Stimulated activated CD4-positive, alpha-beta T cell treated with anti-CD3 and anti-CD28 coated beads, Interleukin-2, amount 100 ng/mL, for 24 hours (primary cell): ENCODE measurements at places on chromosomes 4 and X.
A peak's percentile ranks its signal among the peaks of the same experiment; 100 is the strongest.

DNA sequence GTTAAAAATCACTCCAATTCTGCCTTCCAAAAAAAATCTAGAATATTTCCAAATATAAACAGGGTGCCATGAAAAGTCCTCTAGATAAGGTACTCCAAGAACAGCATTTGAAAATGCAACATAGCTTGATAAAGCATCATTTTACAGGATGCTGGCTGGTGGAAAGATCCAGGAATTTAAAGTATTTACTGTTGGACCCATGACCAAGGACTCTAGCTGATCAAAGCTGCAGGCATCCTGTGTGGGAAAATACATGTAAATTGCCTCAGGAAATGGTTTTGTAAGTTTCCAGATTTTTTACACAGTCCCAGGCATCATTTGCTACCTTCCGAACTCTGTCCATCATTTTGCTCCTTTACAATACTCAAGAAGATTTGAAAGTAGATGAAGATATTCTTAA is 164.4 kb downstream of the GRIA3 start:
- no peak for DNase-seq

DNA sequence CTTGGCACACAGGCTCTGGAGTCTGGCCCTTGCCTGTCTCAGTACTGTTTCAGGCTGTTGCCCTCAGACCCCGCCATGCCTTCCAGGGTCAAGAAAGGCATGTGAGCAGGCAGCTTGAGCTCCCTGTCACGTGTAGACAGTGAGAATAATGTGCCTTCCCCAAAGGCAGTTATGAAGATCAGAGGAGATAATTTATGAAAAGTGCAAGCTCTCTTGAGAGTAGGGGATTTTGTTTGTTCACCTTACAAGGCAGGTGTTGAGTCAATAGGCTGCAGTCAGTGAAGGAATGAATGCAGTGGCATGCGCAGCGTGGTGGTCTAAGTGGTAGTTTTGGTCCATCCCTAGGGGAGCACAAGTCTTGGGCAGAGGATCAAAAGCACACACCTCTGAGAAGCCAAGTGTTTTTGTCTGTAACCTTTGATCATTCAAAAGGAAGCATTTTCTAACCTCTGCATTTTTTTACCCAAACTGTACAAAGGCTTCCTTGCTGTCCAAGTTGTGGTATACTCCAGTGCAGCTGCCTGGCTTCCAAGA is 14.4 kb downstream of the HADH start:
- DNase-seq, result no peak

- no peak for DNase-seq
Measured at GRCh38 chrX:18883234-18883960, 100.5 kb downstream of the PHKA2 start.

GRCh38 chr4:40596522-40596921 is 33.1 kb downstream of the RBM47 start:
- DNase-seq, result no peak

DNA sequence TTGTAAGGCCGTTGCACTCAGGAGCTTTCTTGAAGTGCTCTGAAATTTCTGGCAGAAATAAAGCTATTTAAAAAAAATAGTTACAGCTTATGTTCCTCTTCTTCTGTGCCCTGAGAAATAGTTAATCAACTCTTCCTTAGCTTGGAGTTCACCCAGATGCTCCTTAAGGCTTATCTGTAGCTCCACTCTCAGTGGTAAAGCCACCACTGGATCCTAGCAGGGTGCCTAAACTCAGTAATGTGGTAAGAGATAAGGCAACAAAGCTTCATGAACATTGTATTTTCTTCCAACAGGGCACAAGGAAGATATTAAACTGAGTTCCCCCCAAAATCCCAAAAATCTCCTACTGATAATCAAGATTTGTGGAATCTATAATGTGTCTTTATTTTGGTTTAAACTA is 299.5 kb downstream of the MAPK10 start:
- no peak for DNase-seq

- no peak for DNase-seq
Measured at GRCh38 chr4:74311696-74312313, 3.5 kb downstream of the EPGN start.

DNA sequence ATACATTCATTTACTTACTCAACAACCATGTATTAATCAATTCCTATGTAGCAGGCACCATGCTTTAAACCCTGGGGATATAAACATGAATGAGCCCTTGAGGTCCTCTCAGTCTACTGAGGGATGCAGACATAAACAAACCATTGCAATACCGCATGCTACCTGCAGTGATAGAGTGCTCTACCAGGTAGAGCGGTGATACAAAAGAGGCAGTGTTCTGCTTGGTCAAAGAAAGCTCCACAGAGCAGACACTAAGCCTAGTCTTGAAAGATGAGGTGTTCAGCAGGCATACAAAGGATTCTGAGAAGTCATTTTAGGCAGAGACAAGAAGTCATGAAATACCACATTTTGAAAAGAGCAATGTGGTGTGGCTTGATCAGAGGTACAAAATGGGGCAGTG is 26.9 kb upstream of the AMOT start:
- no peak for DNase-seq

- no peak for DNase-seq
Measured at GRCh38 chrX:128518508-128518907, 466.3 kb upstream of the ACTRT1 start.

DNA sequence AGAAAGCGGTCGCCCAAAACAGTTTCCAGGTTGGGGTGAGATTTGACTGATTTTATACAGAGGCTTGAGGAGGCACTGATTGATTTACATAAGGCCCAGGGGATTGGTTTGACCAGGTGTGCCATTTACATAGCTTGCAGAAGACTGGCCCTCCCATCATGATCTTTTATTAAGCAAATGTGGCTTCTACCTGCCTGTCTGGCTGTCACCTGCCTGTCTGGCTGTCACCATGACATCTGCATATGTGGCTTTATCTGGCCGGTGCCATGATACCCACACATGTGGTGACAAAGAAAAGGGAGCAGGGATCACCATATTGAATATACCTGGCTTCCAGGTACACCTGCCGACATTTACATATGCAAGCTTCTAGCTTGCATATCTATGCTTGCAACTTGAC is 17.0 kb upstream of the CDS1 start:
- DNase-seq, result no peak

GRCh38 chrX:46040001-46040400 is 505.2 kb downstream of the ZNF674 start:
- DNase-seq, result no peak

DNA sequence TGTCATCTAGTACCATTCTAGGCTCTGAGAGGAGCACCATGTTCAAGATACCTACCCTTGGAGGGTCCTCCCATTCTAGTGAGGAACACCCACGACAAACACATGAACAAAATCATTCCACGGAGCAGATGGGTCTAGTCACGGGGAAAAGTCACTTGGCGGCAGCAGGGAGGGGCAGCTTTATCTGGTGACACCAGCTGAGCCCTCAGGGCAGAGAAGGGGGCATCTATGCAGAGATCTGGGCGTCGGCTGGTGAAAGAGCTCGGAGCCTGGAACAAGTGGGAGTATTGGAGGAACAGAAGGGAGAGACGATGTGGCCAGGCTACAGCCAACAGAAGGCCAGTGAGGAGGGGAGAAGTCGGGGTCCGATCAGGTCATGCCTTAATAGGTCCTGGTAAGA is 11.9 kb upstream of the PDHA1 start:
- DNase-seq, result no peak

- DNase-seq, result no peak
Measured at GRCh38 chr4:140109737-140110136, 44.2 kb downstream of the MAML3 start.

DNA sequence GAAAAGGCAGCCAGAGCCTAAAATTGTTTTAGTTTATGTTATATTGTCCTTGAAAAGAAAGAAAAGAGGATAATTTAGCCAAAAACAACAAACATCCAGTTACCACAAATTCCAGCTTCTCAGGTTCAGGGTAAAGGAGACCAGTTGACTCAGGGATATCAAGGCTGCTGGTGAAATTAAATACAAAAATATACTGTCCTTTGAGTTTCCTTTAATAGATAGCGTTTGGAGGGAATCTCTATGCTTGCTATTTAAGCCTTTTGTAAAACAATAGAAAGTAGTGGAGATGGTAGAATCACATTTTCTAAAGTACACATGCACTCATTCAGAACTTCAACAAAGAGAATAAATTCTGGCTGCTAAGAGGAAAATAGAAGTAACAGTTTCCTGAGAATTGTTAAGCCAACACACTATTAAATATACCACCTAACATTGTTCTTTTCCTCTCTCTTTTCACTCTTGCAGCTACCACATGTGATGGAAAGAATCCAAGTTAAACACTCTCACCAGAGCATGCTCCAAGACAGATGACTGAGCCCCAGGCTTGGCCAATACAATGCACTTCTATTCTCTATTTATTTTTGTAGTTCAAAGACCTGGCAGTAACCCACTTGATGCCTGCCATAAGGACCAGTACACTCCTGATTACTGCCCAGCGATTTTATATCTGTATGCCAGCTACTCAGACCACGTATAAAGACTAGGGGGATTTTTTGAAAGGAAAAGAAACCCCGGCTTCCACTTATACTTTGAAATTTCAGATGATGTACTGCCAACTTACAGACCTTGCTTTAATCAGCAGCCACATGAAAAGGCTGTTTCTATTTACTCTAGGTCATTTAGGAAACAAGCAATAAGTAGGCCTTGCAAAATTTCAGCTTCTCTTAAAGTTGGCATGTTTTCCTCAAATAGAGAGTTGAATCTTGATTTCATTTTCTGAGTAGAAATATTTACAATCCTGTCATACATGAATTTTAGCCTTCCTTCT is 756.9 kb downstream of the FAT4 start:
- no peak for DNase-seq

DNA sequence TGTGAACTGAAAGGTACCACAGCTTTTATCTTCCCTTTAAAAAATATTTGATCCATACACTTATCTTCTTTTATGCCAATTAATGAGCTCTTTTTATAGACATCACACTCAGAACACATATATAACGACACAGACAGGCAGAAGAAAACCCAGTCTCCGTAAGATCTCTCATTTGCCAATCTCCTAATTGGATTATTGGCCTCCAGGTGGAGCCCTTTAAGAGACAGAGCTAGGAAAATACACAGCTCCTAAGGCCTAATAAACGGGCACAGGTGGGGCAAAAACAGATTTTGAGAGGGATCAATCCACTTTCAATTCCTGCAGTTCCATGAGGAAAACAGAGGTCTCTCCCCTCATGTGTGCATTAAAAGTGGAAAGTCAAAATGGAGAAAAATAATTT is 1495.4 kb downstream of the RPA4 start:
- DNase-seq, result no peak

DNA sequence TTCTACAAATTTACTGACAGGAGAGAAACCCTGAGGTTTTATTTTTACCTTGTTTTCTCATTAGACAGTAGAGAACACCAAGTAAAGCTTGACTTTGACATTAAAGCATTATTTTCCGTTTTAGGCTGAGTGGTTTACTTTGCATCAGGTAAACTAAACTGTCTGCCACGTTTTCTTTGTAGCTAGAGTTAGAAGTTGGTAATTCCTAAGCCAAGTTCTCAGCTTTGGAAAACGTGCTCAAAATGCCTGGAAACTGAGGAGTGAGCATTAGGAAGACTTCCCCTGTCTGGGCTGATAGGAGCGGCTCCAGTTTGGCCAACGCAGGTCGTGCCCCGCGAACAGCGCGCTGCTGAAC is 819 bp downstream of the PDLIM3 start:
- no peak for DNase-seq

GRCh38 chr4:41611881-41612871 is 74.2 kb downstream of the LIMCH1 start:
- DNase-seq, result no peak

GRCh38 chr4:36824682-36825081 is 419.9 kb upstream of the NWD2 start:
- no peak for DNase-seq

DNA sequence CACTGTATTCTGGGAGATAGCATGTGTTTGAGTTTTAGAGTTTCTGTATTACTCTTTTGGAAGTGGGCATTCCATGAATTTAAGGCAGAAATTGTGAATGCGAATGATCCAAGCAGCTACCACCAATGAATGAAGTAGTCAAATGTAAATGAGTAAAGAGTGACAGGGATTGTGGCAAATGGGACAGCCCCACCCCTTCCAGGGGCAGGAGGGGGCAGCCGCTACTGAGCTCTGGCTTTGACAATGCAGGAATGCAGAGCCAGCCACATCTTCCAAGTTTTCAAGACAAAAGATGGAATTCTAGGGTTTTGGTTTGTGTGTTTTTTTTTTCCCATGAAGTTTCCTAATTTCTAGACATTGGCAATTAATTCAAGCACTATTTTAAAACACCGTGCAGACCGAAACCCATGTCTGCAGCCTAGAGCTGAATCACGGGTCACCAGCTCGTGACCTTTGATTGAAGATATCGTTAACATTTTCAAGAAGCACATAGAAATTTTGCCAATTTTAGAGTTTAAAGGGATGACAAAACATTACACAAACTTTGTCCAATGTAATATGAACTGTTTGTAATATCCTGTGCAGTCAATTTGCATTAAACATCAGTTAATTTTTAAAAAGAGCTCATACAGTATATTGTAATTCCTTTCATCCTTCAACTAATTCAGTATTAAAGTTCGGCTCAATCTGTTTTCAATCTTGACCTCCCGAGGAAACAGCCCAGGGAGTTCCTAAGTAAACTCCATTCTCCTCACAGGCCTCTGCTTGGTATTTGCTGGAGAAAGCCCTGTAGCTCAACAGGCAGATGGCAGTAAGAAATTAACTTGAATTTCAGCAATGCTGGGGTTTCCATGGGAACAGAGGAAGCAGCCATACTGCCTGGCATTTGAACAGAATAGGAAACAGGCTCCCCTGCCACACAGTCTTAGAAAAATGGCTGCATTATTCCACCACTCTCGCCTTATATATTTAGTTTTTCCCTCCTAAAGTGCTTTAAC is 83.4 kb downstream of the UCHL1 start:
- DNase-seq, result no peak

GRCh38 chr4:170259631-170260153 is 169.9 kb upstream of the AADAT start:
- DNase-seq, result peak; percentile 49

DNA sequence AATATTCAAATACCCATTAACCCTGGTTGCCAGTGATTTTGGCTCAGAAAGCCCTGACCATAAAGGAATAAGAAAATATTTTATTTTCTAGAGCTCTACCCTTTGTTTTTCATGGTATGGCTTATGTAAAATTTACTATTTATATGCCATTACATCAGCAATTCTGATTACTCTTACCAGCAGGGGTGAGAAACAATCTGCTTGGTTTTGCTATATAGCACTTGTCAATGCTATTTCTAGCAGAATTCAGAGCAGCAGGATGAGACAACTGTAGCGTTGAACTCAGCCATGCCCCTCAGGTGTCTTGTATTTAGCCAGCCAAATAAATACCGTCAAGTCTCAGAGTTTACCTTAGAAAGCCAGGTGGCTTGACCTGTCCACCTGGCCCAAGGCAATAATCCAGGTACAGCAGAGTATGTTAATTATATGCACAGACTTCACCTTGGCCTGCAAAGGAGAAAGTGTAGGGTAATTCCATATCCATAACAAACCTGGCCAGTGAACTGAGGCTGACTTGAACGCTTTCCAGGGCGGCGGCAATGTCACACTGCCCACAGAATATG is 1303.5 kb downstream of the RAPGEF2 start:
- DNase-seq, result no peak

DNA sequence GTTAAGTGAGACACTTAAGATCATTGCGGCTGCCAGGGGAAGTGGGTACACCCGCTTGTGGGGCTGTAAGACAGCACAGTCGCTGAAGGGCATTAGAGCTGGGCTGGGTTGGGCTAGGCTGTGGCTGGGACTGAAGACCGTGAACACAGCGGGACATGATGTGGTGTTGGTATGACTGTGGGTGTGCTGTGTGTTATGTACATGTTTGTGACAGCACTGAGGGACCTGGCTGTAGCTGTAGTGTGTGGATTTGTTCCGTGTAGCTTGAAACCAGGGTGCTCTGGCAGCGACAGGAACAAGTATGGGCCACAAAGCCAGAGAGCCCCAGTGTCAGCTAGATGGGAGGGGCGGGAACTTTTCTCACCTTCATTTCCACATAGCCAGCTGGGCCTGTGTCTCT is 82.1 kb downstream of the NHSL2 start:
- peak; percentile 2 for DNase-seq
